Left forelimb (tissue), 1 donor: ENCODE measurements at places on chromosomes 6 and 20.

DNA sequence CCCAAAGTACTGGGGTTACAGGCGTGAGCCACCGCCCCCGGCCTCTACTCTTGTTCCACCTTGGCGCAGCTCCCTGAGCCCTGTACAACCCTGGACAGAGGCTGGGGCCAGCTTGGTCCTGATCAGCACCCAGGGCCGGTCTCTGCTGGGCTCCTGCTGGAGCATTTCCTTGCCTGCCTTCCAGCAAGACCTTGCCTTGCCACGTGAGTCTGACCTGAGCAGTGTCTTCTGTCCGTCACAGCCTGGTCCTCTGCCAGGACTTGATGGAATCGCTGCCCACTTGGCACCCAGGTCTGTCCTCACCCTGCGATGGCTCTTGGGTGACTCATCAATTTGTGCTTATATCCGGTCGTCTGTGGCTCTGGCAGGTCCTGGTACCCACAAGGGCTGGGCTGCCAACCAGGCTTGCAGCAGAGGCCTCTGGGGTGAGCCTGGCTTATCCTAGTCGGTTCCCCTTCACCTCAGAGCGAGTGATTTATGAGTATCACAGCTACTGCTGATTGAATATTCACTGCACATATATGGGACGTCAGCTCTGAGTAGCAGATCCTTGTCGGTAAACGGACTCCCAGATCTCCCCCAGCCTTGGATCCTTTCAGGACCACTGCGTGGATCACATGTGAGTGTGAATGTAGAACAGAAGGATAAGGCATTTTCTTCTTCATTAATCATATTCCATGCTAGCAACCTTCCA lies 10.1 kb upstream of the SULF2 start:
- no peak for DNase-seq

DNA sequence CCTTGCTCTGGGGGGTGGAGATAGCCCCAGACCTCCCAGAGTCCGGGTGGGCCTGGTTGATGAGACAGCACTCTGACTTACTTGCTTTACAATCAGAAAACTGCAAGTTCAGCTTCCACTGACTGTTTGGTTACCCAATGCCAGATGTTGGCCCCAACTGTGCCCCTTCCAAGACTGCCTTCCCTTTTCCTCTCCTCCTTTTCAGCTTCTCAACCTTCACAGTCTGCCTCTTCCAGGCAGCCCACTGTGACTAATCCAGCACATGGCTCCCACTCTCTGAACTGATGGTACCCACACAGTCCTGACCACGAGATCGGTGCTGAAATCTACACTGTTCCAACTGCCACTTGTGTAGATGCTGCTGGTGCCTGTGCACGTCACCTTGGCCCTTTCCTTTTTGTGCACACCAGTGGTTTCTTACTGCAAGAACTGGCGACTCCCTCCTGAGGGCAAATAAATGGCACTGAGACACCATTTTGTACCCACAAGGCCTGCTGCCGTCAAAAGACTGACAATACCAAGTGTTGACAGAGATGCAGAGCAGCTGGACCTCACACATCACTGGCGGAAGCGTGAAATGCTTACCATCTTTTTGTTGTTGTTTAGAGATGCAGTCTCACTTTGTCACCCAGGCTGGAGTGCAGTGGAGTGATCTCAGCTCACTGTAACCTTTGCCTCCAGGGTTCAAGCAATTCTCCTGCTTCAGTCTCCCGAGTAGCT lies 1.8 kb upstream of the ARFGAP1 start:
- no peak for DNase-seq

- no peak for DNase-seq
Observed at GRCh38 chr6:72733045-72733444, 111.2 kb downstream of the KCNQ5 start.

DNA sequence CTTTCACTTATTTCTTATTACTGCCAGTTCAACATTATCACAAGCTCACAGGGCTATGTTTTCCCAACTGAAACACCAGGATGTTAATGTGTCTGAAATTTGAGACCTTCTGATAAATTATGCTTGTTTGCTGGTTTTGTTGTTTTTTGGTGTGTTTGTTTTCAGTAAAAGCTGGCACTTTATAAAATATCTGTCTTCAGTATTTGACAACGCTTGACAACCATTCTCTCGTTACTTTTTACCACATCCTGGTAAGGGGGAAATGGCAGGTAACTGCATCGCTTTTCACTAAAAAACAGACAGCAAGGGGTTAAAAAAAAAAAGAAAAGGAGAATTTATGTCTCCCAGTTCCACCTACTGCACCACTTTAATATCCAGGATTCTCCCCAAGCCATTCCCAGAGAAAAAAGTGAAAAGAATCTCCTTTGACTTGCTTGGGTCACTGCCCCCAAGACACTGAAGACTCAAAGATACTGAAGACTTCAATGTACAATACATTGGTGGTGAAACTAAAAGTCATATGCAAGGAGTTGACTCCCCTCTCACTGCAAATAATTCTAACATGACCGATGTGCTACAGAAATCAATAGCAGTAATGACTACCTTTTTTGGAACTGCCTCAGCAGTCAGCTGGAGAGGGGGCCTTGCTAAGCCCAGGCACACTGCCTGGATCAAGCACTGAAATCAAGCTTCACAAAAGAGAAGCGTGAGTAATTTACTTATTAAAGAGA lies 88.9 kb downstream of the HIVEP2 start:
- no peak for DNase-seq

GRCh38 chr20:10558635-10559187 lies 115.1 kb downstream of the JAG1 start:
- DNase-seq, result no peak

DNA sequence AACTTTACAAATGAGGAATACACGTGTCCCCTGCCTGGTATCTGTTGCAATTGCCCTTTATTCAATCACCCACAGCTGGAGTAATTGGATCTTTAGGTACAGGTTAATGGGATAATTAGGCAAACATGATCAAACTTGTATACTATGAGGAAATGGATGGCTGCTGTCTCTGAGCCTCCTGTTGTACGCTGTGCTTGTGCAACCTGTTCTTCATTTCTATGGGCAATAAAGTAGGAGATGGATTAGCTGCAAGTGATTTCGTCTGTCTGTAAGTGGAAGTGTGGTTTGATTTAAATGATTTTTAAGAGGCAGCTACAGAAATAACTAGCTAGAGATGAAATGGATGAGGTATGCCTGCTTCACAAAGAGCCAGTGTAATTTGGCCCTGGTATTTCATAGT lies 474.1 kb downstream of the RNF144B start:
- DNase-seq, result no peak

GRCh38 chr6:156508126-156508525 lies 269.1 kb upstream of the ARID1B start:
- no peak for DNase-seq

- no peak for DNase-seq
Observed at GRCh38 chr20:4013041-4013440, 2.3 kb downstream of the RNF24 start.

DNA sequence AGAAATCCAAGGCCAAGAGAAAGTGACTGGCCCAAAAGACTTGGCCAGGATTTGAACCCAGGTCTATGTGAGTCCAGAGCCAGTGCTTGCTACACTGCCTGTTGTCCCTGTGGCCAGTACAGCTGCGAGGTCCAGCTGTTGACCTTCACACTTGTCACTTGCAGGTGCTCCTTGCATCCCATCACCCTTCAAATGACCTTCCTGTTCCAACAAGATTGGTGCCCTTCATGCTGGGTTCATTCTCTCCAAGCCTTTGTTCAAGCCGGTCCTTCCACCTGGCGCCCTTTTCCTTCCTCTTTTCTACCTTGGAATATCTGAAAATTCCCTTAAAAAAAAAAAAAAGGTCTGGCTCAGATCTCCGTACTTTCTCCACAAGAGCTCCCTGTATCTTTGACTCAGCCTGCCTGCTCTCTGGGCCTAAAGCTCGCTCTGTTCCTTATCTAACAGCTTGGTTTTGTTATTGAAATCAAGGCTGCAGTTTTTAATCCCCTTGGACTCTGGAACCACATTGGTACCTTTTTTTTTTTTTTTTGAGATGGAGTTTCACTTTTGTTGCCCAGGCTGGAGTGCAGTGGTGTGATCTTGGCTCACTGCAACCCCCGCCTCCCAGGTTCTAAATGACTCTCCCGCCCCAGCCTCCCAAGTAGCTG lies 22.2 kb upstream of the MRPS18A start:
- DNase-seq, result peak; percentile 12

DNA sequence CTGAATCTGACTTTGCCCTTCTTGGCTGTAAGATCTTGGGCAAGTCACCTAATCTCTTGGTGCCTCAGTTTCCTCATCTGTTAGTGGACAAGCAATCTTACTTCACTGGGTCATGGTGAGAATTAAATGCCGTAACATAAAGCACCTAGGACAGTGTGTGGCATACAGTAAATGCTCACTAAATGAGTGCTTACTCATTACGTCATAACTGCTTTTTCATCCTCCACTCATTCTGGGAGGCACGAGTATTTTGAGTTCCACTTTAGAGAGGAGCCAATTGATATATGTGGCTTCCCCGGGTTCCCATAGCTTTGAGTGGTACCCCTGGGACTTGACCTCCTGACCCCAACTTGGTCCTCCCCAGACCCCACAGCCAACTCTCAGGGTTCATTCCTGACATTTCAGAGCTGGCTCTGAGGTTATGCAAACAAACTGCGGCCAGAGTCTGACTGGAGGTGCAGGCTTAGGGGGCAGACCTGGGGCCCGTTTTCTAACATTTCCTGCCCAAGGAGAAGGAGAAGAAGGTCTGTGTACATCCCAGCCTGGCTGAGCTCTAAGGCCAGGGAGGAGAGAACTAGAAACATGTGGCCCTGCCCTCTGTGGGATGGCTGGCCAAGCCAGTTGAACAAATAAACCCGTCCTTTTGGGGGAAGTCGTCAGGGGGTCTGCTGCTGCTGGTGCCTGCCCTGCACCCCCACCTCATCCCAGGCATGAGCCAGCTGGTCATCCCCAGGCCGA lies 5.8 kb downstream of the ANGPT4 start:
- peak; percentile 63 for DNase-seq

DNA sequence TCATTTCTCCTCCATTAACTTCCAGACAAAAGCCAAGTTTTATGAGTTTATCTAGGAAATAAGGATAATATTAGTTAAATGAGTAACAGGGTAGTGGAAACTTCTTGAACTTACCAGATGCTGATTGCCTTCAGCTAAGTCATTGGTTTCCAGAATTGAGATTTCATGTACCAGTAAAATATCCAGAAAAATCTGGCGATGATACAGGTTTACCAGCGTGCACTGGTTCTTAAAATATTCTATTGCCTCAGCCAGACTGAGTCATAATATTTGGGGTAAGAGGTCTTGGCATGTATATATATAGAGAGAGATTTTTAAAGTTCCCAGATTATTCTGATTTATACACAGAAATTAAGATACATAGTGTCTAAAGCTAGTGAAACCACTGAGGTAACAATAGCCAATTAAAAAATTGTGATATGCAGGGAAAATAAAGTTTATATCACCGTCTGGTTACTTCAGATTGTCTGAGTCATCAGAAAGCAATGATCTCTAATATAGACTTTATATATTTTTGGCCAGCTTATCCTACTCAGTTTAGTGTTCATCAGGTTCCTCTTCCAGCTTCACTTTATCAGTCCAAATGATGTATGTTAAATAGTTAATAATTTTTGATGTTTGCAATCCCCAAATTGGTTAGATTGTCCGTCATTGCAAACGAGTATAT lies 39.5 kb upstream of the SDHAF4 start:
- no peak for DNase-seq

DNA sequence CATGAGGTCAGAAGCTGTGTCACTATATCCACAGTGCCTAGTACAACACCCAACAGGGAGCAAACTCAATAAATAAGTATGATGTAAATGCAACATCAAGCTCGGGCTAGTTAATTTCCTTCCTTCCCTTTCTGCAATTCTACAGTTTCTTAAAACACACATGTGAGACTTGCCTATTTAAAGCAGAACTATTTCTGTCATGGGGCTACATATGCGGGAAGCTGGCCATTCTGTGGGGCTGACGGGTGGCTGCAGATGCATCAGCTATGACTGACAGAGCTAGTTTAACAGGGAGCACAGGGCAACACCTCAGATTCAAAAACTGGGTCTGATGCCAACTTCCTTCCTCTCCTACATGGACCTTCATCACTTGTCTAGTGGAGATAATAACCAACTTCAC lies 118.1 kb upstream of the ENPP5 start:
- no peak for DNase-seq

DNA sequence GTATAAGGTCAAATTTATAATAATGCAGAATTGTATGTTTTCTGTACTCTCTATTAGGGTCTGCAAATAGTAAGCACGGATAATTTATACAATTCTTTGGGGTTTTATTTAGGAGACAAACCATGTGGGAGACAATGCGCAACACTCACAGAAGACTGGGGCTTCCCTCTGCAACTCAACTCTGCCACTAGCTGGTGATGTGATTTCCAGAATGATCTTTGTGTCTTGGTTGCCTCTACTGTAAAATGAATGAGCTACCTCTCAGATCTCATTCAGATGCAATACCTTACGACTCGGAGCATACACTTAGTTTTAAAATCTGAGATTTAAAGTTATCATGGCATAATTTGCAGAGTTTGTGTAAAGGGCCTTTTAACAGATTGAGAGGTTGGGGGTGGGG lies 6.4 kb downstream of the MAN1A1 start:
- no peak for DNase-seq

GRCh38 chr20:46057856-46058598 lies 29.0 kb downstream of the SLC12A5 start:
- DNase-seq, result no peak

DNA sequence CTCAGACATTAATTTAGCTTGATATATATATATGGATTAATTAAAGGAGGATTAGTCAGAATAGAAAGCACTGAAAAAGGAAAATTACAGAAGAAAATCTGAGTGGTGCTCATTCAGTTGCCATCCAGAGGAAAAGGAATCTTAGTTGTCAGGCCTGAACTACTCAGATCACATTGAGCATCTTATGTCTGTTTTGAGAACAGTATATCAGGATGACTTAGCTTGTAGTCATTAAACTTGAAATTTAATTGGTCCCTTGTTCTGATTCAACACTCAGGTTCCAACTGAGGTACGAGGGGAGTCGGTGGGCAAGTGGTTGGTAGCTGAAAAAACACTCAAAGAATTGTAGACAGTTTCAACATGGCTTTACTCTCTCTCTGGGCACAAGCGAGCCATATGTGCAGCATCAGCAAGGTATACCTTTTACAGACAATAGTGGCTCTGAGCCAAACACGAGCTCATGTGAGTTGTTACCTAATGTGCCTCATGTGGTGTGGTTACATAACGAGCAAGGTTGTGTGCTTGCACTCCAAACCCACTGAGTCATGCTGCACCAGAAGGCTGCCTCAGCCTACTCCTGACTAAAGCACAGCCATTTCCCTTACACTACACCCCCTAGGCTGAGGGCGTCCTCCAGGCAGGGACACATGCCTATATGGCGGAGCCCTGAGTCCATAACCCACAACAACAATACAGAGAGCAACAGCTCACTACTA lies 73.0 kb upstream of the HMGN3 start:
- no peak for DNase-seq

- DNase-seq, result no peak
Observed at GRCh38 chr6:48883116-48883515, 579.9 kb downstream of the MMUT start.

DNA sequence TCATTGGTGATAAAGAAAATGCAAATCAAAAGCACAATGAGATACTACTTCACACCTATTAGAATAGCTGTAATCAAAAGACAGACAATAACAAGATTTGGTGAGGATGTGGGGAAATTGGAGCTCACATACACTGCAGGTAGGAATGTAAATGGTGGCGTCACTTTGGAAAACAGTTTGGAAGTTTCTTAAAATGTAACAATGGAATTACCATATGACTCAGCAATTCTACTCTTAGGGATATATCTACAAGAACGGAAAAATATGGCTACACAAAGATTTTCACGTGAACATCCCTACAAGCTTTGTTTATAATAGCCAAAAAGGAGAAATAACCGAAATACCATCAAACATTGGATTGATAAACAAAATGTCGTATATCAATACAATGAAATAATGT lies 270.4 kb downstream of the DOK5 start:
- no peak for DNase-seq

GRCh38 chr6:30707281-30707850 lies 9.7 kb downstream of the MDC1 start:
- DNase-seq, result no peak
